ENCODE measurements at places on chromosomes 7 and 10.
A peak's percentile ranks its signal among the peaks of the same experiment; 100 is the strongest.

- no peak for DNase-seq
Measured at GRCh38 chr7:116511552-116512519, 12.3 kb downstream of the CAV2 start.

- no peak for DNase-seq
Measured at GRCh38 chr10:19904202-19904661, 88.0 kb downstream of the PLXDC2 start.

GRCh38 chr7:117588352-117588794 is 108.5 kb downstream of the CFTR start:
- DNase-seq: no peak

GRCh38 chr10:15789793-15790525 is 70.2 kb upstream of the ITGA8 start:
- no peak for DNase-seq

- DNase-seq: peak; percentile 71
Measured at GRCh38 chr10:78290131-78290750, 256.6 kb downstream of the RPS24 start.

DNA sequence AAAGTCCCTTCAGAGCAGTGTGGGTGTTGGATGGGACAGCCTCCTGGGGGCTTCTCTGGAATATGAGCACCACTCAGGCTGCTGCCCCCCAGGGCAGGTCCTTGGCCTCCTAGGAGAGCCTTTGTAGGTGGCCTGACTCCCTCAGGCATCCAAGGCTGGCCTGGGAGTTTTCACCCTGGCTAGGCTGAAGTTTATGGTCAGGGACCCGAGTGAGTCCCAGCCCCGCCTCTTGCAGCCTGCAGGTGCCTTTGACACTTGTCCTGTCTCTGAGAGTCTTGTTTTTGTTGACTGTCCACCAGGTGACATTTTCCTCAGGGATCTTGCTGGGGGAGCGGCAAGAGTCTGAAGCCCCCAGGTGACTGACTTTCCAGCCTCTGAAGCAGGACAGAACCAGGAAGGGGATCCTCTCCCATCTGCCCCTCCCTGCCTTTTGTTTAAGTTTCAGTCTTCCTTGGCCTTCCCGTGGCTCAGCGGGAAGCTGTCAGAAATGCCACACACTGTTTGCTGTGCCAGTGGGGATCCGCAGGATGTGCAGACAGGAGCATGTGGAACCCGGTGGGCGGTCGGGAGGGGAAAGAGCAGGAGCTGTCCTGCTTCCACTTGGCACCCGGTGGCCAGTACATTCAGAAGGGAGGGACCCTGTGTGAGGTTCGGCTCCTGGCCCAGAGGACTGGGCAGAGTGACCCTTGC is 59.5 kb downstream of the LRRC18 start:
- peak; percentile 68 for DNase-seq

DNA sequence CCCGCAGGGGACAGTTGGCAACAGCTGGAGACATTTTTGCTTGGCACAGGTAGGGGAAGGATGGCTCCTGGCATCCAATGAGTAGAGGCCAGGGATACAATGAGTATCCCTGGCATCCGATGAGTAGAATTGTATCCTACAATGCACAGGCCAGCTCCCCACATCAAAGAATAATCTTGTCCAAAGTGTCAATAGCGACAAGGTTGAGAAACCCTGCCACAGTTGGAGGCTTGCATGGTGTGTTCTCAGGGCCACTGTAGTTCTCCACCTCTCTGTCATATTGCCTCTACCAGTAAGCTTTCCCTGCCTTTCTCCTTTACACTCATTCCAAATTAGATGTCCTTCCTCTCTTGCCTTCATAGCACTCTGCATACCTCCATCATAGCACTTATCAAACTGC is 60.7 kb downstream of the ZNF92 start:
- no peak for DNase-seq

DNA sequence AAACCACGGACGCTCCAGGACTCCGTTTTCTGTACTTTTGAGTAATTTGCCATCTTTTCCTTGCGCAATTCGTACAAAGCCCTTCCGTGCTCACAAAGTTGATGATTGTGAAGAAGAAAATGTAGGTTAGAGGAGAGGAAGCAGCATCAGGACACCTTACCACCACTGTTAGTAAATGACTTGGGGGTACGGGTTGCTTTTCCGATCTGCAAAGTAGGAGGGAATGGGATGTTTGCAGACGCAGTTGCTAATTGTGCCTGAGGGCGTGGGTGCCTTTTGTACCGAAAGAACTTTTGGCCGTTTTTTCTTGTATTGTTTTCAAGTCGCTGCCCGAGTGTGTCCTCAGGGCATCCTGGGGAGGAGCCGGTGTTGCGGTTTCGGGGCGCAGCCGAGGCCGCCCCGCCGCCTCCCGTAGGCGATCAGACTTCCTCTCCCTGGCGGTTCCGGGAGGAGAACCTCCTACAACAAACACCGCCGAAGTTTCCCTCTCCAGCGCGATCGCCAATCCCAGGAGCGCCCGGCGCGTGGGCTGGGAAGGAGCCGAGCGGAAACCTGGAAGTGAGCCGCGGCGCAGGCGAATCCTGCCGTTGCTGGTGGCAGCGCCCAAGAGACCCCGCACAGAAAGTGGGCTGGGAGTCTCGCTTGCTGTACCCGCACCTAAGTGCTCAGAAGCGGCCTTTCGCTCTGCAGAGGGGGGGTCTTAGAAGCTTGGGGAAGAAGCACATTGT is 1.0 kb downstream of the PRR15 start:
- DNase-seq: peak; percentile 7

GRCh38 chr7:115822801-115823200 is 207.8 kb downstream of the TFEC start:
- DNase-seq: no peak

GRCh38 chr7:78234634-78235033 is 436.1 kb downstream of the PHTF2 start:
- DNase-seq: no peak

- DNase-seq: no peak
Measured at GRCh38 chr10:133246236-133246626, 8.6 kb downstream of the VENTX start.

- no peak for DNase-seq
Measured at GRCh38 chr10:78906734-78907390, 161.9 kb upstream of the ZMIZ1 start.

DNA sequence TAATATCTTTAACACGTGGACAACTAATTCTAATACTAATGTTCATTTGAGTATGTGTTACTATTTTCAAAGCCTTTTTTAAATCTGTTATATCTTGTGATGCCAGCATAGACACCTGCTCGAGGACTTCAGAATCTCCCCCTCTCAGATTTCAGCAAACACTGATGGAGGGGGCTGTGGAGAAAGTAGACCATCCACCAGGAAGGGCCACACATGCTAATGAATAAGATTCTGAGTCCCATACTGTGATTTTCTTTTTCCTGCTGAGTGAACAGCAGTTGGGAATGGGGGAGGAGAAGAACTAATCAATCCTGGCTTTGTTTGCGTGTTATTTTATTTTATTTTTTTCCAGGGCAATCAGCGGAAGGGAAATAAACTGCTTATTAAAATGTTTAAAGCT is 157.9 kb upstream of the CSTF2T start:
- DNase-seq: no peak

DNA sequence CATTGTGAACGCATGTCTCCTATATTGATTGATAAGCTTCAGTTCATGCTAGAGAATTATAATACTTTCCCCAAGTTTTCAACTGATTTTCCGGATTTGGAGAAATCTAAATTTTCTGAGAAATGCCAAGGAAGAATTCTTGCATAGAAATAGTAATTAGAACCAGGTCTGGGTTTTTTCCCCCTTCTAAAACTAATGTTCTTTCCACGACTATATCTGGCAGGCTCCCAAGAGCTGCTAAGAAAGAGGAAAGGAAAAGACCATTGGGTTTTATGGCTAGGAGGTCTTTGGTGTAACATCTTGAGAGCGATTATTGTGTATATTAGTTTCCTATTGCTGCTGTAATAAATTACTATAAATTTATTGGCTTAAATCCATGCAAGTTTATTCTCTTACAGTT is 71.8 kb upstream of the CACNB2 start:
- DNase-seq: no peak

GRCh38 chr10:63798599-63799498 is 277.6 kb downstream of the REEP3 start:
- no peak for DNase-seq

DNA sequence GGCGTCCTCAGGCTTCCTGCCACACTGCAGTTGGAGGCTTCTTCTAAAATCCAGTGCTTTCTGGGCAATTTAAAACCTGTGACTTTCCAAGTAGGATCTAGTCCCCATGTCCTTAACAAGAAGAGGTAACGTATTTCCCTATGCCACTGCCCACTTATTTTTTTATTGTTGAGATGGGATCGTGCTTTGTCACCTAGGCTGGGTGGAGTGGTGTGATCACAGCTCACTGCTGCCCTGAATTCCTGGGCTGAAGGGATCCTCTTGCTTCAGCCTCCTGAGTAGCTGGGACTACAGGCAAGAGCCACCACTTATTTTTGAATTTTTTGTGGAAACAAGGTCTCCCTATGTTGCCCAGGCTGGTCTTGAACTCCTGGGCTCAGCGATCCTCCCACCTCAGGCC is 63.4 kb downstream of the DAGLB start:
- DNase-seq: no peak

- DNase-seq: no peak
Measured at GRCh38 chr7:33677556-33677955, 227.8 kb upstream of the BMPER start.

- no peak for DNase-seq
Measured at GRCh38 chr7:129150199-129150996, 5.9 kb downstream of the TSPAN33 start.

DNA sequence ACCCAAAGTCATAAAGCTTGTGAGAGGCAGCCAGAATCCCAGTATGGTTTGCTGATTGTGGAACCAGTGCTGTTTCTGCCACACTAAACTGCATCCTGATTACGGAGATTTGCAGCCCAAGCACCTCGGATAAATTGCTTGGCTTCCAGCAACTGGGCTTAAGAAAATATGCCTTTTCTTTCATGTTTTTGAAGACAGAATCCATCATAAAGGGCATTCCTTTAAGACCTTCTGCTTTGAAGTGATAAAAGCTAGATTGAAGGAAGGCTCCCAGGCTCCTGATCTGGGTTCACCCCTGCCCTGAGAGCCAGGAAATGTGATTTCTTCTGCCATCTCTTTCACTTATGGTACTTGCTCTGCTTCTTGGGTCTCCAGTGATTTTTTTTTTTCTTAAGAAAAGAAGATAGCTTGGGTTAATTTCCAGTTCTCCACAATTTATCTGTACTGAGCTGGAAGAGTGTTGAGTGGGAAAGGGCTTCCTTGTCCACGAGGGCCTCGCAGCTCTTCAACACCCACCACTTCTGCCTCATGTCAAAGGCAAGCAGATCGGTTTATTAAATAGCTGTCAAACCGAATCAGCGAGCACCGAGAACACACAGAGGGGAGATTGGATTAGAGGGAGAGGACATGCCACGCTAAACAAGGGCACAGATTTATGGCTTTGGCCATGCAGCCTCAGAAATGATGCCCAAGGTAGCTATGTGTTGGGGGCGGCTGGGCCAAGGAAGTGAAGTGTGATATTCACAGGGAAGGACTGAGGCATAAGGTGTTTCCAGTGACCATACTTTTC is 94.9 kb upstream of the TBX20 start:
- DNase-seq: no peak

- DNase-seq: no peak
Measured at GRCh38 chr10:51427758-51428157, 271.6 kb downstream of the CSTF2T start.

GRCh38 chr7:137328373-137329120 is 15.0 kb downstream of the PTN start:
- DNase-seq: no peak

DNA sequence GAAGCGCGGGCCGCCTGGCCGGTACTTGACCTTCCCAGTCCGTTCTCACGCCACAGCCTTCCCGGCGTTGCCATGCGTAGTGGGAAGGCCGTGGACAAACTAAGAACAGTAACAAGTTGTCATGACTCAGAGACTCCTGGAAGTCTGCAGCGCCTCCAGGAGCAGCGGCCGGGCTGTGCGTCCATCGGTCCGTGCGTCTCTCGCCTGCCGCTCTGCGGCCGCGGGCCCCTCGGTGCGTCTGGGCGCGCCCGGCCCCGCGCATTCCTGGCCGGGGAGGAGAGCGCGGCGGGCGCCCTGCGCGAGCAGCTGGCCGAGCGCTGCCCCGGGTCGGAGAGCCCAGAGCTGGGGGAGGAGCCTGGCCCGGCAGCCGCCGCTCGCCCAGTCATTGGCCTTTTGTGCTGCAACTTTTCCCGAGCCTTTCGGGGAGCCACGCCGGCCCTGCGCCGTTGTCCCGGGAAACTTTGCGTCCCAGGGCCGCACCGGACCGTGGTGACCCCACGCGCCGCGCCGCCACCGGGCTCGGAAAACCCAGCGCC is 123.7 kb downstream of the TACC2 start:
- DNase-seq: peak; percentile 54

- DNase-seq: no peak
Measured at GRCh38 chr10:93553482-93554315, 12.8 kb upstream of the FFAR4 start.

- no peak for DNase-seq
Measured at GRCh38 chr10:79292891-79293746, 54.1 kb upstream of the PPIF start.

- no peak for DNase-seq
Measured at GRCh38 chr7:144384071-144384470, 19.4 kb downstream of the NOBOX start.

DNA sequence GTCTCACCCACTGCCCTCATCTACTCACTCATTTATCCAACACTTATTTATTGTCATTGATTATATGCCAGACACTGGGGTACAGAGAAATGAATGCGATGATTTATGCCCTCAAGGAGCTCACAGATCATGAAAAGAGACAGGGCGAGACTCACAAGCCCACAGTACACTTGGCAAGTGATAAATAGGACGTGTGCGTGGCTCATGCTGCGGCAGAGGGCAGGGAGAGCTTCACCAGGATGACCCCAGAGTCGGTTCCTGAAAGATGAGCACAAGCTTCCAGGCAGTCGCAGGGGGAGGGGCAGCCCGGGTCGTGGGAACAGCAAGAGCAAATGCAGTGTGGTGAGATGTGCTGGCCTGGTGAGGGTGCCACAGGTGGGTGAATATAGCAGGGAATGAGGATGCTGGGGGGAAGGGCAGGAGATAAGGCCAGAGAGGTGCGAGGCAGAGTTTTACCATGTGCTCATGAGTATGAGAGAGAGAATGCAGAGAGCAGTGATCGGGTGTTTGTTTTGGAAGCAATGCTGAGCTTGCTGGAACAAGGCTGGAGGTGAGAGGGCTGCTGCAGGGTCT is 70.9 kb downstream of the ATXN7L1 start:
- no peak for DNase-seq

GRCh38 chr7:91405092-91405788 is 141.0 kb downstream of the FZD1 start:
- DNase-seq: no peak

DNA sequence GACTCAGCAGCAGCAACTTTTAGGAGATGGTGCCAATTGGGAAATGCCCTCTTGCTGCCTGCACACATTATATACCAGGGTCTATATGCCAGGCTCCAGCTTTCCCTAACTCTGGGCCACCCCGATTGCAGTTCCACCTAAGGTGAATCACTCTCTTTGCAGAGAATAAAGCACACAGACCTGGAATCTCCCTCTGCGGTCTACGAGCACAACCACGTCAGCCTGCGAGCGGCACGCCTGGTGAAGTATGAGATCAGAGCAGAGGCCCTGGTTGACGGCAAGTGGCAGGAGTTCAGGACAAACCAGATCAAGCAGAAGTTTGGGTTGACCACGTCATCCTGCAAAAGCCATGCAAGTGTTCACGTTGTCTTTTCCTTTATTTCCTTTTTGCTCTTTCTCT is 38.2 kb upstream of the PLEKHA1 start:
- no peak for DNase-seq

- peak; percentile 63 for DNase-seq
Measured at GRCh38 chr10:71213761-71214440, 1.5 kb downstream of the UNC5B start.
